ENCODE measurements at places on chromosomes 1 and 21.

- DNase-seq, result no peak
Observed at GRCh38 chr1:208131621-208132286, 112.4 kb downstream of the PLXNA2 start.

GRCh38 chr1:23368562-23369334, 888 bp downstream of the ZNF436 start:
- DNase-seq, result peak; percentile 90

GRCh38 chr1:57520743-57521515, 97.1 kb upstream of the DAB1 start:
- DNase-seq, result no peak

DNA sequence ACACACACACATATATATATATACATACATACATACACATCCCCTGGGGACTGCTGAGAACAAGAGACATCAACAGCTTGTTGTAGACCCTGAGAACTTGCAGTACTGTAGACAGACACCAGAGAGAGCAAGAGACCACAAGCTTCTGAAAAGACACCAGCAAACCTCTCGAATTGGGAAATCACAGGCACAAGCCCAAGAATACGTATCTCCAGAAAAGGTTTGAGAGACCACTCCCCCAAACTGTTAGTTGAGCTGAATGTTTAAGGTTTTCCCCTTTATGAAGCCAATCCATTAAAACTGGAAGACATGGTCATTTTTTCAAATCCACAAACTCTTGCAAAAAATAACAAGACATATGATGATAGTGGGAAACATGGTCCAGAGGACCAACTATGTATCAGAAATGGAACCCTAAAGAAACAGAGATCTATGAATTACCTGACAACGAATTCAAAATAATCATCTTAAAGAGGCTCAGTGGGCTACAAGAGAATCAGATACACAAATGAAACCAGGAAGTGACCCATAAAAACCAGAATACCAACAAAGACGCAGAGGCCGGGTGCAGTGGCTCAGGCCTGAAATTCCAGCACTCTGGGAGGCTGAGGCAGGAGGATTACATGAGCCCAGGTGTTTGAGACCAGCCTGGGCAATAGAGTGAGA, 45.1 kb downstream of the SLC2A1 start:
- peak; percentile 31 for DNase-seq

DNA sequence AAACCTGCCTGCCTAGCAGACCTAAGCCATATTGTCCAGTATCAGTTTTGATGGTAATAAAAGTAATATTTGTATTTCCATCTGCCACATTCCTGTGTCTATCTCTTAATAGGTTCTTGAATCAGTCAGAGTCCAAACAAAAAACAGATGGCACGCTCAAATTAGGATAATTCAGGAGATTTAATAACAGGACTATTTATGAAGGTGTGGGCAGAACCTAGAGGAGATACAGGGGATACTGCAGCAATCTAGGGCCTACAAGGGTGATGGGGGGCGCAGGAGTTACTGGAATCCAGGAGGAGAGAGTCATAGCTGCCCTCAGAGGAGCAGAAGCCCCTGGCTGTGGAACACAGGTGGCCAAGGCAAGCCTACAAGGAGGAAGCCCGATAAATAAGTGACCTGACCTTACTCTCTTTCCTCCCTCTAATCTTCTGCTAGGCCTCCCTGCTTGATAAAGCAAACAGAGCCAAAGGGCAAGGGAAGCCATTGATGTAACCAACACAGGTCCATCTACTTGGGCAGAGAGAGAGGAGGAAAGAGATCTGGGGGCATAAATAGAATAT, 11.9 kb upstream of the HYI start:
- DNase-seq, result no peak

- peak; percentile 95 for DNase-seq
Observed at GRCh38 chr1:121516234-121516967, 331.6 kb downstream of the SRGAP2C start.

DNA sequence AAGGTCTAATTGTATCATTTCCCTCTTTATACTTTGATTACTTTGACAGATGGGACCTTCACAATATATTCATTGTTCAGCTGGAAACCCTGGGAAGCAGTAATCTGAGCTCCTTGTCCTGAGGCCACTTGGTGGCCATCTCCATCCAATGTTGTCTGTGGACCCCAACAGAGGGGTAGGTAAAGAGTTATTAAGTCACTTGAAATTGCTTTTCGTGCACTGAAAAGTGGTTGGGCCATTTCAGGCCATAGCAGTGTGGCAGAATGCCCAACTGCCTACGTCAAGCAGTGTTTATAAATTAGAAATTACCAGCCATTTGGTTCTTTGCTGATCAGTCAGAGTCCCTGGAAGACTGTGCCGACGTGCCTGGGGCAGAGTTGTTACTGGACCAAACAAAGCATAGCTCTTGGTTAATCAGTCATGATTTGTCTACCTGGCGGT, 308.3 kb upstream of the USP25 start:
- no peak for DNase-seq

DNA sequence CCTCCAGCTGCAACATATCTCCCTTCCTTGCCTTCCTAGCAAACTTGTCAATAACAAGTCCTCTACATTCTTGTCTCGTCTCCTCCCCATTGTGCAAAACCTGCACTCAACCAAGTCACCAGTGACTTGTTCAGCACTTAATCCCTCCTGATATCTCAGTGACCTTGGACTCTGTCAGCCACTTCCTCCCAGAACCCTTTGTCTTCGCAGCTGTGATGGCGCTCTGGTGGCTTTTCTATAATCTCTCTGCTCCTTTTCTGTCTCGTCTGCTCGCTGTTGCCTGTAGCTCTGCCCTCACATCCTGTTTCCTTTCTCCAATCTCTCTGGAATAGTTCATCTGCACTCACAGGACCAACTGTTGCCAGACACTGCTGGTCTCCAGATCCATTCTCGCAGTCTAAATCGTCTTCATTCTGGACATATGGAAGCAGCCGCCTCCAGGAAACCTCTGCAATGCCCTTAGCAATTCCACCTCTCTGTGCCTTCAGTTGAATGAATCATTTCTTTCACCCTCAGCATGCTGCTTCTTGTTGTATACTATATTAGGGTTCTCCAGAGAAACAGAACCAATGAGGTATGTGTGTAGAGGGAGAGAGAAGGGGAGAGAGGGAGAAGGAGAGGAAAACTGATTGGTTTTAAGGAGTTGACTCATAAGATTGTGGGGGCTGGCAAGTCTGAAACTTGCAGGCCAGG, 17.4 kb upstream of the IFNAR2 start:
- DNase-seq, result no peak

GRCh38 chr1:10530281-10530740, 55.6 kb downstream of the PEX14 start:
- DNase-seq, result no peak

- DNase-seq, result no peak
Observed at GRCh38 chr1:83827741-83828140, 171.2 kb downstream of the TTLL7 start.

DNA sequence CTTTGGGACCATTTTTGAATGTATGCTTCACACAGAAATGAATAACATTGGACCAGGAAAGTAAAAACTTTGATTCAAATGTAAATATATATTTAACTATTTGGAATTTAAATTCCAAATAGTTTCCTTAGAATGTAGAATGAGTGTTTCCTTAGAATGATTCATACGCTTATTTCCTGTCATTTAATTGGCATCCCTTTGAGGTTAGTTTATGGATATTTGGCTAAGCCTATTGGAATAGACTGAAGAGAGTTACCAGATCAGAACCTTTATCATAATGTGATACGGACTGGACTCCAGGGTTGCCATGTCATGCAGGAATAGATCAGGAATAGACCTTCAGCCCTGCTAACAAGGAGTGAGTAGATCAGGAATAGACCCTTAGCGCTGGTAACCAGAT, 133.1 kb downstream of the TNNI3K start:
- no peak for DNase-seq

- no peak for DNase-seq
Observed at GRCh38 chr1:46284597-46285564, 18.5 kb downstream of the LRRC41 start.

GRCh38 chr1:164470996-164471395, 88.0 kb upstream of the PBX1 start:
- no peak for DNase-seq

GRCh38 chr1:227622739-227623475, 59.6 kb downstream of the ZNF678 start:
- no peak for DNase-seq

GRCh38 chr1:212089560-212090163, 54.1 kb downstream of the DTL start:
- no peak for DNase-seq

GRCh38 chr1:156894711-156895454, 1.4 kb downstream of the PEAR1 start:
- no peak for DNase-seq

DNA sequence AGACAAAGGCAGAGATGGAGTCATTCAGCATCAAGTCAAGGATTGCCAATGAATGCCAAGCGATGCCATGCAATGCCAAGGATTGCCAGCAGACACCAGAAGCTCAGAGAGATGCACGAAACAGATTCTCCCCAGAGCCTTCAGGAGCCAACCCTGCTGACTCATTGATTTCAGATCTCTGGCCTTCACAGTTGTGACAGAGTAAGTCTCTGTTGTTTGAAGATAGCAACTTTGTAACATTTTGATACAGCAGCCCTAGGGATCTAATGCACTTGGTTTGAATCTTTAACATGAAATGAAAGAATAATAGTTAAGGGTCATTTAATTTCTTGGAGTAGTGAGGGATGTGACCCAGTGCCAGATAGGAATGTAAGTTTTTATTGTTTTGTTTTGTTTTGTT, 287.4 kb upstream of the RUNX1 start:
- no peak for DNase-seq

DNA sequence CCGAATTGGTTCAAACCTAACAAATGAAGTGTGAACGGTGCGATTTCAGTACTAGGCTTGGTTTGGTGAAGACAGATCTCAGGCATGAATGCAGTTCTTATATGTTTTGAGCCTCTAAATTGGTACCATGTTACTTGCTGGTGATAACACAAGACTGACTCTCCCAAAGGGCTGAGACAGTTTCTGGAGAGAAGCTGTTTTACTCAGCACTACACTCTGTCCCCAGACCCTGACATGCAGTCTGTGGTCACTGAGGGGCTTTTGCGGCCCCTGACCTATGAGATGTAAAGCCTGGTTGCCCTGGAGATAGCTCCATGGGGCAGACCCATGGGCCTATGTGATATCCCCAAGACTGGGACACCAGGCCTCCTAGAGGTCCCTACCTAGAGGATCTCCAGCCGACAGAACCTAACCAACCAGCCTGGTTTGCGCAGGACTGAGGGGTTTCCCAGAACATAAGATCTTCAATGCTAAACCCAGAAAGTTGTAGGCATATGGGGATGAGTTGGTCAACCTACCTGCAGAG, 19.4 kb upstream of the FOXE3 start:
- DNase-seq, result no peak

GRCh38 chr1:225670356-225670755, 17.4 kb upstream of the ENAH start:
- no peak for DNase-seq

DNA sequence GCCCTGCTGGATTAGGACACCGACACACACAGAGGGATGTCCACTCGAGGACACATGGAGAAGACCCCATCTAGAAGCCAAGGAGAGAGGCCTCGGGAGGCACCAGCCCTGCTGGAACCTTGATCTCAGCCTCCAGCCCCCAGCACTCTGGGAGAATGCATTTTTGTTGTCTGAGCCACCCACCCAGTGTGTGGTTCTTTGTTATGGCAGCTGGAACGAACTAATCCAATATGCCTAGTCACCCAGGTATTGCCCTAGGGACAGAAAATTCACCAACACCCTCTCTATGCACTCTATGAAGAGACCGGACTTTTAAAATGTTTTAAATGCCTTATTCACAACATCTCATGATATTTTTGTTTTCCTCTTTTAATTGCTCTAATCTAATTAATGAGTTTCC, 117.4 kb downstream of the CRYAA start:
- no peak for DNase-seq

- DNase-seq, result no peak
Observed at GRCh38 chr1:47214549-47214948, 17.5 kb downstream of the TAL1 start.

Measured in KG1 (cell line).